ENCODE measurements at places on chromosomes 5 and 9.

- DNase-seq: peak; percentile 1
These were observed 147.4 kb upstream of the GLRA1 start for GRCh38 chr5:152072091-152072490.

- no peak for DNase-seq
These were observed 98.4 kb downstream of the LIX1 start for GRCh38 chr5:97044052-97044451.

GRCh38 chr5:146494656-146495055 lies 21.3 kb downstream of the GPR151 start:
- DNase-seq: no peak

GRCh38 chr5:50717651-50718050 lies 51.2 kb downstream of the PARP8 start:
- no peak for DNase-seq

DNA sequence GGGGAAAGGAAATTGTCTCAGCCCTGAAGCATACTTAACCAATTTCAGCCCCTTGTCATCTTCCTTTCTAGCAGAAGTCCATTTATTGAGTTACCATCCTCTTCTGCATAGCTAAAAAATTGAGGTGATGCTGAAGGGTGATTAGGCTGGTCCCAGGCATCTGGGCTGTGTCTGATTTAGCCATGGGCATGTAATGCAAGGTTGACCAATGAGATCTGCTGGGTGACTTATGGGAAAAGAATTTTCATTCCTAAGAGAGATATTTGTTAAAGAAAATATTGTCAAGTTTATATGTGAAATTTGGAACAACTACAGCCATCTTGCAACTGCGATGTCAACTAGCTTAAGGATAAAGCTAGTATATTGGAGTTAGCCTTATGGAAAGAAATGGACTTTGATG lies 5.1 kb downstream of the ITGA2 start:
- DNase-seq: no peak

DNA sequence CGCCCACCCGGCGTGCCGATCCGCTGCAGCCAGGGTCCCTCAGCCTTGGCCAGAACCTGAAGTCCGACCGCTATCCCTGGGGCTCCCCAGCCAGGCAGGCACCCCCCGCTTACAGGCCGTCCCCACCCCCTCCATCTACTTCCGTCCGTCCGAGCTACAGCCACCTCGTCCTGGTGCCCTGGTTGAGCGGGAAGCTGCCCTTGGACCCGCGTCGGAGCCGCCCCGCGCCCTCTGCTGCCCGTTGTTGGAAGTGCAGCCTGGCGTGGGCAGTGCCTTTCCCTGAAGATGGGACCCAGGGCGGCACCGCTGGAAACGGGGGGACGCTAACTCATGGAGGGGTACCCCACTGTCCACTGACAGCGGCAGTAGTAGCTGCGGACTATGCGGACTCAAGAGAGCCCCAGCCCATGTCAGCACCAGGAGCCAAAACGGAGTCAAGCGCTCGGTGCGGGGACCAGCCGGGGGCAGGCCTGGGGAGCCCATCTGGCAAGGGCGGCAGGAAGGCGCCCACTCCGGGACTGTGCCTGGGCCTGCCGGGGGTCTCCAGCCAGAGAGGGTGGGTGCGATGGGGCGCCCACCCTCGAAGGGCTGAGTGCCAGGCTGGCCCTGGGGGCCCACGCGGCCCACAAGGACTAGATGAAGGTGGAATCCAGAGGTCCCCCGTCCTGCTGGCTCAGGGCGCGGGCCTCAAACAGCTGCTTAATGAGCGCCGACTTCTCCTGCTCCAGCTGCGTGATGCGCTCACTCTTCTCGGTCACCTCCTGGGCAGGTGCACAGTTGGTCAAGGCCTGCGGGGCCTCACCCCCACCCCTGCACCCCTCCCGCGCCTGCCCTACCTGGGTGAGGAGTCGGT lies 6.1 kb downstream of the SAPCD2 start:
- DNase-seq: no peak

DNA sequence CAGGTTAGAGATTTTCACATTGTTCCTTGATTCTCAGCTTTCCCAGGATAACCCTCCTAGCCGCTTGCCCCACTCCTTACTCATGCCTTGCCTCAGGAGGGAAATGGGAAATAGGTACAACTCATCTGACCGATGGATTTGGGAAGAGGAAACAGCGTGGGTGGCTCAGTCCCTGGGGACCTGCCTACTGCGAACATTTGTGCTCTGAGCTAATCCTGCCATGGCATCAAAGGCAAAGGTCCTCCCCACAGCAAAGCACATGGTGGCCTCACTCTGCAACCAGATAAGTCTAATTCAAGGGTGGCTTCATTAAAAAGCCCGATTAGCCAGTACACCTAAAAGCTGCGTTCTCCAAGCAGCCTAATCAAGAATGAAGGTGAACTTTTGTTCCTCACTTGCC lies 82.4 kb upstream of the ADRA1B start:
- no peak for DNase-seq

DNA sequence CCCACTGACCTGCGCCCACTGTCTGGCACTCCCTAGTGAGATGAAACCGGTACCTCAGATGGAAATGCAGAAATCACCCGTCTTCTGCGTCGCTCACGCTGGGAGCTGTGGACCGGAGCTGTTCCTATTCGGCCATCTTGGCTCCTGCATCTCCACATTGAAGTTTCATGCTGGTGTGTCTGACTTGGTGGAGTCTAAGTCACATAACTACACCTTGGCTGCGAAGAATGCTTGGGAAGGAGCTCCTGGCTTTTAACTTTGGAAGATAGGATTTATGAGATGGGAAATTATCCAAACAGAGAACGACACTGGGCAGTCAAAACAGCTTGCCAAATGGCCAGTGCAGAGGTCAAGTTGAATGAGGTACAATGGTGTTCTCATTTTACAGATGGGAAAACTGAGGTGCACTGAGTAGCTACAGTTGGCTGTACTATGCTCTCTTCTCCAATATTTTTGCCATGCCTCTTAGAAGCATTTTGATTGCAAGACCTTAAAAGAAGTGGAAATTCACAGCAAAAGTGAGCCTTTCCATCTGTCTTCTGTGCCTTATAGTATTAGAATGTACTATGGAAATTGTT lies 36.7 kb downstream of the CCDC192 start:
- DNase-seq: no peak

- DNase-seq: peak; percentile 13
These were observed 21.0 kb downstream of the STOM start for GRCh38 chr9:121349009-121349408.

DNA sequence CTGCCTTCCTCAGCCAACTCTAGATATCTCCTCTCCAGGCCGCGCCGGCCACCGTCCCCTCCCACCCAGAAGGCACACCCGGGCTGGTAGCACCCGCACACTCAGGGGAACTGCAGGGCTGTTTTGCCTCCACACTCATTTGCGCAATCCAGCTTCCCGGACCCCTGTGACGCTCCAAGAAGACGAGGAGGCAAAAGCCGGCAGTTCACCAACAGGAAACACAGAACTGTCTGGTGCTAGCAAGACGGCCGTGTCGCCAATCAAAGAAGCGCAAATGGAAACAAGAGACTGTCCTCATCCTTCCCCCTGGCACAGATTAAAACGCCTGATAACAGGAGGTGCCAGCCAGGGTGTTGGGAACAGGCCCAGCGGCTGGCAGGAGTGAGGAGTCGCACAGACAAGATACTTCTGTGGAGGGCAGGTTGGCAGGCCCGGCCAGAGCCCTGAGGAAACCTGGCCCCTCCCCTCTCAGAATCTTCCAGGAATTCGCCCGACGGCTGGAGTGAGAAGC lies 7.8 kb downstream of the AGPAT2 start:
- no peak for DNase-seq

GRCh38 chr9:36817160-36817834 lies 216.8 kb downstream of the PAX5 start:
- DNase-seq: no peak

DNA sequence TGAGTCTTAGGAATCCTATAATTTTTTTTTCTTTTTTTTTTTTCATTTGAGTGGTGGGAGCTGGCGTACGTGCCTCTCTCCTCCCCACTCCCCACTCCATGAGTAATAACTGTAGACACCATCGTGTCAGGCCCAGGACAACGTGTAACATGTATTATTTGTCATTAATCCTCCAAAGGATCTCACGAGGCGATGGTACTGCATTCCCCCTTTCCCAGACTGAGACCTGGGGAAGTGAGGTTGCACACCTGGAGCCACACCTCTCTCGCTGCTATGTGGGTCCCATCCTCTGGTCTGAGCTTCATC lies 6.1 kb upstream of the IER5L start:
- DNase-seq: no peak

- no peak for DNase-seq
These were observed 28.3 kb downstream of the CXXC5 start for GRCh38 chr5:139676406-139676805.

- DNase-seq: no peak
These were observed 15.1 kb downstream of the DMAC1 start for GRCh38 chr9:7784472-7784871.

DNA sequence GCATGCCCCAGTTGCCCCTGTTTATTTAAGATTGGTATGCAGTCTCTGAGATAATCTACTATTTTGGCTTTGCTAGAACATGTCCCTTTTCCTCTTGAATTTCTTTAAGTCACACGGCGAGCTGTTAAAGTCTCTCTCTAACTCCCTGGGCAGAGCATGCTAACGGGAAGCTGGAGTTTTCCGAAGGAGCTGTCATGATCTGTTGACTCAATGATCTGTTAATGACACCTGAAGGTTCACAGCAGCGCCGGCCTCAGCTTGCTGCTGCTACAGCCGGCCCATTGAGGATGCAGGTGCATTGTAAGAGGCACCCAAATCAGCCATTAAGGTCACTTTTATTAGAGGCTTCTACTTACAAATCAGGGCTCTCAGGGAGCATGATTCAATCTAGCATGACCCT lies 1203.4 kb downstream of the MAT2B start:
- DNase-seq: no peak

- peak; percentile 87 for DNase-seq
These were observed 56.7 kb downstream of the AOPEP start for GRCh38 chr9:94783102-94783682.

GRCh38 chr9:32161720-32162119 lies 222.7 kb upstream of the ACO1 start:
- DNase-seq: no peak

All from fibroblast of upper back skin (primary cell).